ENCODE measurements at places on chromosomes 1 and 21. TPM values are rescaled to one million over a fixed set of nuclear protein-coding genes. Genes with fewer than 3 reads are reported as not detected.

GRCh38 chr1:43554444-43554992, 23.8 kb downstream of the PTPRF start:
- no peak overlapping the region for H3K27ac ChIP-seq
- no peaks in the 10 kb centered on the region for H3K36me3 ChIP-seq
- H3K4me3 ChIP-seq: no peak overlapping the region
- peaks cover 36% of the 10 kb centered on the region for H3K4me1 ChIP-seq
- DNase-seq: no peak

RGS16 gene
- total RNA-seq: 1.4 TPM

HTR6 gene
- total RNA-seq: not detected

DNA sequence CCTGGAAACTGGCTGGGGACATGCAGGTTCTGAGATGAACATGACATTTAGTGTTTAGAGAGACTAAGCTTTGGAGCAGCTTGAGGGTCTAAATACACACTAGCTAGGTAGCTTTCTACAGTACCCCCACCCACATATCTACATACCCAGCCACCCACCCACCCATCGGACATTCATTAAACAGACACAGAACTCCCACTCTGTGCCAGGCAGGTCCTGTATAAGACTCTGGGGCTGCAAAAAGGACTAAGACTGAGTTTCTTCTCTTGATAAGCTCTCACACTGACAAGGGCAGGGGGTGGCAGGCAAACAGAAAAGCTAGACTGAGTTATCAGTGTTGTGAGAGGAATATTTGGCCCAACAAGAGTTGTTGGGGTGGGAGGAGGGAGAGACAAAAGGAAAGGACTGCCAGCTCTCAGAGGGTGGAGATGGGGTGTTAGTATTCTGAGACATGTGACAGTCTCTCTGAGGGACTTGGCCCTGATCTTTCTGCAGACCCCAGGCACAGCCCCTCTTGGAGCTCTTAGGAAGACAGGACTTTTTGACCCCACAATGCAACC, 6.8 kb downstream of the MAP7D1 start:
- peaks cover 96% of the 10 kb centered on the region for H3K4me1 ChIP-seq
- no peak overlapping the region for H3K4me3 ChIP-seq
- peak overlapping the region; percentile 98 for H3K27ac ChIP-seq

DNA sequence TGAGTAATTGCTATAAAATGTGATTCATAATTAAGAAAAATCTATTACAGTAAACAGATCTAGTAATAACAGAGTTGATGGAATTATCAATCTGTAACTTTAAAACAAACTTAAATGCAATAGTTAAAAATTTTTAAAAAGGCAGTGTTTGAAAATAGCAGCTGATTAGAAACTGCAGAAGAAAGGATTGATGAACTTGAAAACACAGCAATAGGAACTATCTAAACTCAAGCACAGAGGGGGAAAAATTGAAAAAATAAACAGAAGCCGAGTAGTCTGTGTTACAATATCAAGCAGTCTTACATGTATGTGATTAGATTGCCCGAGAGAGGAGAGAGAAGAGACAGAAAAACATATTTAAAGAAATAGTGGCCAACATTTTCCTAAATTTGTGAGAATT, 569.0 kb upstream of the B3GALT2 start:
- H3K4me1 ChIP-seq: no peaks in the 10 kb centered on the region
- H3K27ac ChIP-seq: no peak overlapping the region
- H3K36me3 ChIP-seq: no peaks in the 10 kb centered on the region

GRCh38 chr1:156601122-156601830, at the start of gene GPATCH4:
Gene GPATCH4, minus strand, starts transcription at chr1:156601479.
- no peaks in the 10 kb centered on the region for H3K4me1 ChIP-seq
- DNase-seq: peak; percentile 91
- peak within 1 kb of the TSS; percentile 76 for H3K27ac ChIP-seq
- H3K27me3 ChIP-seq: no peaks in the 10 kb centered on the region

TOMM40L gene
- 35.3 TPM for total RNA-seq

DNA sequence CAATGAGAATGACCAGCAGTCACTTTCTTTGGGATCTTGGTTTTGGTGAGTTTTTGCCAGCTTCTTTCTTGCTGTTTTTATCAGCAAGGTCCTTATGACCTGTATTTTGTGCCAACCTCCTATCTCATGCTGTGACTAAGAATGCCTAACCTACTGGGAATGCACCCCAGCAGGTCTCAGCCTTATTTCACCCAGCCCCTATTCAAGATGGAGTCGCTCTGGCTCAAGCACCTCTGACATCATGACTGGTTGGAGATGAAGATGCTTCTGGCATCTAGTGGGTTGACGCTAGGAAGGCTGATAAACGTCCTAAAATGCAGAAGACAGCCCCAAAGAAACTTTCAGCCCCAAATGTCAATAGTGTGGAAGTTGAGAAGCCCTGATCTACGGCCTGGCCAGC, 33.6 kb upstream of the NHLH2 start:
- no peaks in the 10 kb centered on the region for H3K36me3 ChIP-seq
- H3K27ac ChIP-seq: no peak overlapping the region
- no peaks in the 10 kb centered on the region for H3K4me1 ChIP-seq
- no peaks in the 10 kb centered on the region for H3K27me3 ChIP-seq
- H3K4me3 ChIP-seq: no peak overlapping the region
- DNase-seq: no peak

C1orf87 gene
- total RNA-seq: not detected

COL11A1 gene
- not detected for total RNA-seq

PRRX1 gene
- 23.9 TPM for total RNA-seq

CDCA8 gene
- total RNA-seq: 0.48 TPM

MYOM3 gene
- 98.7 TPM for total RNA-seq

DRAXIN gene
- not detected for total RNA-seq

DNA sequence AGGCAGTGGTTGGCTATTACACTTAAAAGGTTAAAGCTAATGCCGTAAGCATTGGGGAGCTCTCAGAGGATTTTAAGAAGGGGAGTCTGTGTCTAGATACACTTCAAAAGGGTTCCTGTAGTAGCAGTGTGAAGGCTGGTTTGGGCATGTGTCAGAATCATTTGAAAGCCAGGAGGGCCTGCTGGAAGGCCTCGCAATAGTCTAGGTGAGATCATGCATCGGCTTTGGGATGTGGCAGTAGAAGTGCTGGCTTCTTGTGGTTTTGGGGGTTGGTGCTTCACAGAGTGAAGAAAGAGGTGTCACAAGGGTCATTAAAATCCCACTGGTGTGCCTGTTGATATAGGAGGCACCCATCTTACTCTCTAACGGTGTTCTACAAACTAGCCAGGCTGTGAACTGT, 85.7 kb downstream of the ST6GALNAC3 start:
- no peaks in the 10 kb centered on the region for H3K4me1 ChIP-seq
- H3K27ac ChIP-seq: no peak overlapping the region
- no peaks in the 10 kb centered on the region for H3K36me3 ChIP-seq
- H3K4me3 ChIP-seq: no peak overlapping the region
- no peaks in the 10 kb centered on the region for H3K27me3 ChIP-seq
- no peak for DNase-seq

- peaks cover 80% of the 10 kb centered on the region for H3K36me3 ChIP-seq
- no peak overlapping the region for H3K27ac ChIP-seq
- no peak overlapping the region for H3K4me3 ChIP-seq
- no peak for DNase-seq
- H3K4me1 ChIP-seq: no peaks in the 10 kb centered on the region
These were observed 9.1 kb downstream of the MTOR start for GRCh38 chr1:11253226-11253625.

MANEAL gene
- total RNA-seq: 1.0 TPM

DNA sequence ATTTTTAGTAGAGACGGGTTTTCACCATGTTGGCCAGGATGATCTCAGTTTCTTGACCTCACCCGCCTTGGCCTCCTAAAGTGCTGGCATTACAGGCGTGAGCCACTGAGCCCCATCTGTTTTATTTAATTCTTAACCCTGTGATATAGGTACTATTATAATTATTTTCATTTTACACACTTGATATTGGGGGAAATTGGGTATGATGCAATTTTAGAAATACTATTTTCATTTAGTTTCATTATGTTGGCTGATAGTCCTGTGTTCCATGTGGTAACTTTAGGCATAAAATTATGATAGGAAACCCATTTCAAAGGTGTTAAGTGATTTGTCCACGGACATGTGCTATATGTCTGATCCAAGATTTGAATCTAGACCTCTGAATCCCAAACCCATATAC, 61.1 kb downstream of the SPEN start:
- no peak overlapping the region for H3K27ac ChIP-seq
- H3K4me3 ChIP-seq: no peak overlapping the region
- peaks cover under 1% of the 10 kb centered on the region for H3K4me1 ChIP-seq
- no peak for DNase-seq
- H3K36me3 ChIP-seq: peaks cover 35% of the 10 kb centered on the region

DNA sequence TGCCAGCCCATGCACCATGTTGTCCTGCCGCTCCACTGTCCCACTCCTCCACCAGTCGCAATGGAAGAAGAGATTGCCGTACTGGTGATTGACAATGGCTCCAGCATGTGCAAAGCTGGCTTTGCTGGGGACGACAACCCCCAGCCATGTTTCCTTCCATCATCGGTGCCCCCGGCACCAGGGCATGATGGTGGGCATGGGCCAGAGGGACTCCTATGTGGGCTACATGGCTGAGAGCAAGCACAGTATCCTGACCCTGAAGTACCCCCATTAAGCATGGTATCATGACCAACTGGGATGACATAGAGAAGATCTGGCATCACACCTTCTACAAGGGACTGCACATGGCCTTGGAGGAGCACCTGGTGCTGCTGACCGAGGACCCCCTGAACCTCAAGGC, 1.9 kb upstream of the AMY2B start:
- H3K36me3 ChIP-seq: no peaks in the 10 kb centered on the region
- H3K27ac ChIP-seq: no peak overlapping the region
- H3K4me1 ChIP-seq: no peaks in the 10 kb centered on the region
- no peak for DNase-seq

GRCh38 chr1:37410815-37411214, 63.6 kb upstream of the ZC3H12A start:
- H3K36me3 ChIP-seq: no peaks in the 10 kb centered on the region
- no peak for DNase-seq
- no peaks in the 10 kb centered on the region for H3K27me3 ChIP-seq
- no peak overlapping the region for H3K27ac ChIP-seq

RRP15 gene
- total RNA-seq: 5.3 TPM

DNA sequence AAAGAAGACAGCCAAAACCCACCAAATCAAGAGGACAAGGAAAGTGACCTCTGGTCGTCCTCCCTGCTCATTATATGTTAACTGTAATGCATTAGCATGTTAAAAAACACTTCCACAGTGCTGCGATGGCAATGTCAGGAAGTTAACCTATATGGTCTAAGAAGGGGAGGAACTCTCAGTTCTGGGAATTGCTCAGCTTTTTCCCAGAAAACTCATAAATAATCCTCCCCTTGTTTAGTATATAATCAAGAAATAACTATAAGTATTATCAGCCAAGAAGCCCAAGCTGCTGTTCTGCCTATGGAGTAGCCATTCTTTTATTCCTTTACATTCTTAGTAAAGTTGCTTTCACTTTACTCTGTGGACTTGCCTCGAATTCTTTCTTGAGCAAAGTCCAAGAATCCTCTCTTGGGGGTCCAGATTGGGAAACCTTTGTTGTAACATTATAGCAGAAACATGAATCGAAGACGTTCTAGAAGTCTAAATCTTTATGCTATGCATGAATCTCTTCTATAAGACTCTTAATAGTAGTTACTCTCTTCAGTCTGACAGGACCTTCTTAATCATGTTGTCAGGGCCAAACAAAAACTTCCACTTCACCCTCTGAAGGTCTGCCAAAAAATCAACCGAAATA, 110.0 kb upstream of the VANGL1 start:
- H3K4me1 ChIP-seq: no peaks in the 10 kb centered on the region
- DNase-seq: no peak
- H3K27ac ChIP-seq: no peak overlapping the region
- H3K27me3 ChIP-seq: no peaks in the 10 kb centered on the region
- no peak overlapping the region for H3K4me3 ChIP-seq

- no peaks in the 10 kb centered on the region for H3K27me3 ChIP-seq
- no peaks in the 10 kb centered on the region for H3K36me3 ChIP-seq
- no peak for DNase-seq
- H3K27ac ChIP-seq: no peak overlapping the region
- H3K4me3 ChIP-seq: no peak overlapping the region
- no peaks in the 10 kb centered on the region for H3K4me1 ChIP-seq
These were observed 1261.2 kb upstream of the B3GALT2 start for GRCh38 chr1:194447636-194448035.

Data from right atrium auricular region (tissue), 2 donors.